ENCODE measurements at places on chromosomes 4 and X.
A peak's percentile ranks its signal among the peaks of the same experiment; 100 is the strongest.

GRCh38 chr4:179116011-179116410, 1673.8 kb upstream of the AGA start:
- DNase-seq = no peak

DNA sequence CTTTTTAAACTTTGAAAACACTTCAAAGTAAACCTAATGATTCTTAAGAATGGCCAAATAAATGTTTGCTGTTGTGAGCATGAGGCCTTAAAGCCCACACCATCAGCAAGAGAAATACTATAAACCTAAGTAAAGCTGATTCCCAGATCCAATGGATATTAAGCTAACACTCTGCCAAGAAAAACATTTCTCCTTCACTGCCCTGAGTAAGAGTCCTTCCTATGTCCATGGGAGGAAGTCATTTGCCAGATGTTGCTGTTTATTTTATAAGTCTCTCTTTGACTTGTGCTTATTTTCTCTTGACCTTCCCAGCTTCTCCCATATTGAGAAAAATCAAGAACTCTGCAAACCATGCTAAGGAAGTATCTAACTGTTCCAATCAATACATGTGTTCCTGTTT, 154.3 kb upstream of the EDNRA start:
- no peak for DNase-seq

DNA sequence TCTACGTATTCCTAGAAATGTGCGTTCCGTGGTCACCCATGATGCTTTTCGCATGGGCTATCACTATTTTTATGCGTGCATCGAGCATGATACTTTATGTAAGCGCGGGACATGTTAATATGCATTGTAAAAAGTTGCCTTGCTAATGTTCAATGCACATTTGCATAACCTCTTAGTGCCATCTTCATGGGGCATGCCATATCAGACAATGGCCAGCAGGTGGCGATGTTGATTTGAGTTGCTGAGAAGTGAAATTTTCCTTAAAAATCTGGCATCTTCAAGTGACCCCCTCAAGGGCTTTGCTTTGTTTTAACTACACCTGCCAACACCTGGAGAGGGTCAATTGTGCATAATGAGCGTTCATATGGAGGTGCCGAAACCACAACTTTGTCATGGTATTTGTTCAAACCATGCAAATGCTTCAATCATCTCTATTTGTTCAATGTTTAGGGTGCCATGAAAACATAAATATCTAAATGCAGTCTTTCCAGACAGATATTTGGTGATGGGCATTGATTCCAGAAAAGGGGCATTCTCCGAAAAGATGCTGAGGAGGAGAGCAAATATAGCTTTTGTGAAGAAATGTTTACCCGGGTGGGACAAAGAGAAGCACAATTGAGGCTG, 833.9 kb upstream of the PRKX start:
- DNase-seq = peak; percentile 79

DNA sequence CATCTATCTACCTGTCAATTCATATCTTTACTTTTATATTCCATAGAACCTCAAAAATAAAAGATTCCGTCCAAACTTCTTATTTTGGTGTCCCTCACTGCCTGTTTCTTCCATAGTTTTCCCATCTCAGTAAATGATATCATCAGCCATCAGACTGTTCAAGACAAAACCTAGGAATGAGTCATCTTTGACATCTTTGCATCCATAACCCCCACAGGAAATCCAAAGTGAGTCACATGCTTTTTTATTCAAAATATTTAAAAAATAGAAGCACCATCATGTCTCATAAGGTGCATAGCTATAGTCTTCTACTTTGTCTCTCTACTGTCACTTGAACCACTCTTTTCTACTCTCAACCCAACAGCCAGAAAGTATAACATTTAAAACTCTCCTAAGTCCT, 29.9 kb upstream of the CXXC4 start:
- no peak for DNase-seq

DNA sequence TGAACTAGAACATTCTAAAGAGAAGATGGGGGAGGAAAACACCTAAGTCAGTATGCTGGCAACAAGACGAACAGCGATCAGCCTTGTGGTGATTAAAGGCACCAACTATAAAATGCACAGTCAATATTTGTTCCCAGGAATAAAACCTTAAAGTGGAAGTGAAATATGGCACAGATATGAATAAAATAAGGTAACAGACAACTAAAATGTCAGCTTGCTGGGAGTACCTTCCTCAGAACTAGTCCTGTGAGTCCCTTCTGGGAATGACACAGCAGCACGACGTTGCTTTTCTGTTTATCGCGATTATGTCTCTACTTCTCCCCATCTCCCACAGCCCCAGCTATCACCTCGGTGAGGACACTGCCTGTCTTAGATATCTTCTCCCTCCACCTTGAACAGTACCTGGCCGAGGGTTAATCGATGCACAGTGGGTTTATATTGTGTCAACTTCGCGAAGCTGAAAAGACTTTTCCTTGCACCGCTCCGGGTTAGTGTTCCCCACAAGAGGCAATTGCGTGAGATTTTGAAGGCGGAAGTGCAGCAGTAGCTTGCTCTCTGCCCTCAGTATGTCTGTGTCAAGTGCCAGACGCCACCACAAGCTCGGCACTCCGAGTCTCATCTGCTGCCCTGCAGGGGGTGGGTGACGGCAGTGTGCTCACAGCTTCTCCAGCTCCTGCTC, 17.4 kb downstream of the MTNR1A start:
- no peak for DNase-seq

GRCh38 chrX:135432453-135432852, 10.7 kb downstream of the SMIM10L2A start:
- DNase-seq = no peak
